ENCODE measurements at places on chromosomes 2 and 18.

- no peak for DNase-seq
Observed at GRCh38 chr2:42913280-42913878, 121.0 kb upstream of the HAAO start.

GRCh38 chr2:72129681-72130340 is 17.9 kb downstream of the CYP26B1 start:
- DNase-seq, result no peak

DNA sequence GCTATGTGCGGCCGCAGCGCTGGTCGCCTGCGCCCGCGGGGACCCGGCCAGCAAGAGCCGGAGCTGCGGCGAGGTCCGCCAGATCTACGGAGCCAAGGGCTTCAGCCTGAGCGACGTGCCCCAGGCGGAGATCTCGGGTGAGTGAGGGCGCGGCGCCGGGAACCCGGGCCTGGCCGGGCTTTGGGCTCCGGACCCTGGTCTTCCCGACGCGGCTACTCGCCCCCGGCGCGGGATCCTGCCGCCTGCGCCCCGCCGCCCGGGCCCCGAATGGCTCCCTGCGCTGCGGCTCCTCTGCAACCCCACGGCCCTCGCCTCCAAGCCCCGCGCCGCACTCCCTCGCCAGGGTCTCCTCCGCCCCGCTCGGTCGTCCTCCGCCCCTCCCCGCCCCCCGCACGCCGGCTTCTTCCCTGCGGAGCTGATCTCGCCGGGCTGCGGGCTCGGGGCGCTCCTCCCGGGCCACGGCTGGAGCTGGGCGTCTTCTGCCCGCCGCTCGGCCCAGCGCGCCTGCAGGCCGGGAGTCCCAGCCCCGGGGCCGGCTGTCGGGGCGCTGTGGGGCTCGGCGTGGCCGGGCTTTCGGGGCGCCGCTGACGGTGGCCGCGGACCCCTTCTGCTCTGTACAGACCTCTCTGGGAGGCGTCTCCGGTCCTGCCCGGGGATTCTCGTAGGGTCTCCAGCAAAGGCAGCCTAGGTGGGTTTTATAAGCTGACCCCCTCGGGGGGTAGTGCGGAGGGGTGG is 652 bp downstream of the GPC1 start:
- peak; percentile 48 for DNase-seq

DNA sequence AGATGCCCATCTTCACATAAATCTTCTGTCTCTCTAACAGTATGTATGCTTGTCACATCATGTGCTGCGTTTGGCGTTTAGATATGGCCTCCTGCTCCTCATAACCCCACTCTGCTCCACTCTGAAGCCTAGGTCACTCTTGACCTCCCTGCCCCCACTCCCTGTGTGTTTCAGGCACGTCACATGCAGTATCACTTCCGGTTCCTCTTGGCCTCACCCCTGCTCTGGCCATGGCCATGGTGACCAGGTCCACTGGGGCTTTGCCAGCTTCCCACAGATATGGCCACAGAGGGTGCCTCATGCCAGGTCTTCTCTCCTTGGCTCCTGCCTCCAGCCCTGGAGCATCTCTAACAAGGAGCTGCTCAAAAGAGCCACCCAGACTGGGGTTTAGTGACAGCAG is 160.0 kb downstream of the RNF152 start:
- DNase-seq, result no peak

GRCh38 chr18:36112302-36112701 is 16.8 kb downstream of the SLC39A6 start:
- DNase-seq, result no peak

GRCh38 chr2:240178564-240178963 is 38.1 kb upstream of the OTOS start:
- no peak for DNase-seq

DNA sequence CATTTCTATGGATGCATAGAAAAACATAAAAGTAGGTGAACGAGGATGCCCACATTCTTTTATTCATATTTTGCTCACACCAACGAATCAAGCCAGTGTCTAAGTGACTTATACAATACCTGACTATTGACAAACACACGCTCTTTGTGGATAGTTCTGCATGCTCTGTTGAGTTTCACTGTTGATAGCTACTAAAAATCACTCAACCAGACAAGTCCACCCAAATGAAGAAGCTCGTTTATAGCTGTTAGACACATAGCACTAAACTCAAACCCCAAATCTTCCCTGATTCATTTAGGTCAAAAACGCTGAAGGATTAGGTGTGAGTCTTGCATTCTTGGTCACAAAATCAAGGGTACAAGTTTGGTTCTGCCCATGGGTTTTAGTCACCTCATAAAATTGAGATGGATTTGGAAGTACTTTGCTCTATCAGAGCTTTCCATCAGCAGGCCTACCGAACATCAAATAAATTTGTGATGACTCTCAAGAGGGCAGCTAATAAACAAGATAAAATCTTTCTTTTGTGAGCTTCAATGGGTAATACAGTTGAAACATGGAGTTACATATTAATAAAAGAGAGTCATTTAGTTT is 92.7 kb upstream of the ETAA1 start:
- peak; percentile 30 for DNase-seq

DNA sequence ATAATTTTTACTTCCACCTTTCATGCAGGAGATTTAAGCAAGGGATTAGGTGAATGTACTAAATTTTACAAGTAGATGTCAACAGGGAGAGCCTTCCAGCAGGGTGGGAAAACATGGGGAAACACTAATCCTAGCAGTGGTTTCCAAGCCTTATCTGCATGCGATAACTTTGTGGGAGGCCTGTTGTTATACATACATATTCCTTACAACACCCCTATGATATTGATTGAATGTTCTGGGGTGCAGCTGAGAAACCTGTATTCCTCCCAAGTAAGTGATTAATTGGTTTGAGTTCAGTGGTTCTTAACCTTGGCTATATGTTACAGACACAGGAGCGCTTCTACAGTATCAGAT is 65.9 kb downstream of the COL4A4 start:
- no peak for DNase-seq

DNA sequence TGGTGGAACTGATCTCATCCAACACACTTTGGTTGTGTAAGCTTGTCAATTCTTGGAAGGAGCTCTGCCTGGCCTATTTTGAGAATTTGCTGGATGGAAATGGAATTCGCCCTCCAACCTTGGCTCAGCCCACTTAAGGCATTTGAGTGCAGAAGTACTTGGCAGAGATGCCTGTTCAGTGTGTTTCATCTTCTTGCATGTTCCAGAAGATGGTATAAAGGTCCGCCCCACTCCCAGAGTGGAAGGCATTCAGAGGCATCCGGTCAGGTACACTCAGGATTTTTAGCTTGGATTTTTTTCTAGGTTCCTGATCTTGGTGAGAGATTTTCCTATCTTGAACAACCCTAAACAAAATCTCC is 61.3 kb upstream of the TXNDC2 start:
- DNase-seq, result peak; percentile 36

- DNase-seq, result no peak
Observed at GRCh38 chr18:50619861-50620275, 60.0 kb downstream of the MAPK4 start.

GRCh38 chr2:201183365-201183727 is 405 bp downstream of the CASP10 start:
- no peak for DNase-seq

GRCh38 chr2:234046521-234046920 is 4.0 kb upstream of the SPP2 start:
- no peak for DNase-seq

DNA sequence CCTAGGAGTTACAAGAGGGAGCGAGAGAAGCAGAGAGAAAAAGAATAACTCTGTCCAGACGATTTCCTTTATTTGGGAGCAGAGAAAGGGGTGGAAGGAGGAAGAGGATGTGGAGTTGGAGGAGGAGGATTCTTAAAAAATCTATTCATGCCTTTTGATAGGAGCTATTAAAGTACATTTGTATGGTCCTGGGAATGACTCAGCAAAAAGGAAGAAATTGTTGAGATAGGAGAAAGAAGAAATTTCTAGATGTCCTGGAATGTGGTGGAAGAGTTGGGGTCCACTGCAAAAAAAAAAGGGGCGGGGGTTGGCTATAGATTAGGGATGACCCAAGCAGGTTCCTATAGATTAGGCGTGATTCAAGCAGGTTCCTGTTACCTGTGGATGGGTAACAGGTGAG is 32.4 kb upstream of the RPRM start:
- DNase-seq, result no peak

Measured in DMS53 (cell line).